Fibroblast of skin of right biceps (primary cell): ENCODE measurements at places on chromosomes 1 and 21.
A peak's percentile ranks its signal among the peaks of the same experiment; 100 is the strongest.

GRCh38 chr1:243903895-243904294 is 53.9 kb upstream of the AKT3 start:
- DNase-seq = no peak

GRCh38 chr1:4662168-4662567 is 7.8 kb downstream of the AJAP1 start:
- DNase-seq = no peak

DNA sequence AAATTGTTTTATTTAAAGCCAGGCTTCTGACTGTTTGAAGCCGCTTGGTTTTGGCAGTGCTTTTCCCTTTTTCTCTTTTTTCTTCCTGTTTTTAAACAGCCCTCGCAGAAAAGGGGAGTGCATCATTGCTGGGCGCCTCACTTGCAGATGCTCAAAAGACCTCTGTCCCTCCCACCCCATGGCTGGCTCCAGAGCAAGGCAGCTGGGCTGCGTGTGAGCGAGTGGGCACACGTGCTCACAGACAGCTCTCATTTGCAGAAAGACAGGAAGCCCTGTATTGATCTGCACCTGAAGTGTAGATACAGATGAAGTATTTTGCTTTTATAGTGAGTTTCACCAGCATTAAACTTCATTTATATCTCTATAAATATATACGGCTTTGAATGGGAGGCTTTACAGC is 8.8 kb downstream of the TNR start:
- DNase-seq = no peak

DNA sequence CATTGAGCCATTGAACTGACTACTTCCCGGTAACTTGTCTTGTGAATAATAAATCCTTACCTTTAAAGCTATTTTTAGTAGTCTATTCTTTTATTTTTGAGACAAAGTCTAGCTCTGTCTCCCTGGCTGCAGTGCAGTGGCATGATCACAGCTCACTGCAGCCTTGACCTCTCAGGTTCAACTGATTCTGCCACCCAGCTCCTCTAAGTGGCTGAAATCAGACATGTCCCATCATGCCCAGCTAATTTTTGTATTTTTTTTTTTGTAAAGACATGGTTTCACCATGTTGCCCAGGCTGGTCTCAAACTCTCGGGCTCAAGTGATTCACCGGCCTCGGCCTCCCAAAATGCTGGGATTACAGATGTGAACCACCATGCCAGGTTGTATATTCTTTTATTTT is 59.3 kb upstream of the PTGS2 start:
- no peak for DNase-seq

DNA sequence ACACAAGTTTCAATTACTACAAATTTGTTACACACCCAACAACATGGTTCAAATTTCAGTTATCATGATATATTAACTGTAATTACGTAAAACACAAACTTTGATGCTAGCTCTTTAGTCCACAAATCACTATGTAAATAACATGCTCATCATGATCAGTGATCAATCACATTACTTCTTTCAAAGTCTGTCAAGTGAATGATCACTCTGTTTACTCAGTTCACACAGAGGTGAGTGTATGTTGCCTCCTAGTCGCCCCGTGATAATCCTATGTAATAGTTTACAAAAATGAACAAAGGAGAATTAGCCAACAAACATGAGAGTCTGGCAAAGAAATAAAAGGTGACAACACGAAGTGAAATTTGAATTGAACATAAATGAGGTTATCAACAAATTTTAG is 14.3 kb downstream of the EDEM3 start:
- DNase-seq = no peak

GRCh38 chr1:186289943-186290545 is 85.0 kb downstream of the TPR start:
- no peak for DNase-seq

DNA sequence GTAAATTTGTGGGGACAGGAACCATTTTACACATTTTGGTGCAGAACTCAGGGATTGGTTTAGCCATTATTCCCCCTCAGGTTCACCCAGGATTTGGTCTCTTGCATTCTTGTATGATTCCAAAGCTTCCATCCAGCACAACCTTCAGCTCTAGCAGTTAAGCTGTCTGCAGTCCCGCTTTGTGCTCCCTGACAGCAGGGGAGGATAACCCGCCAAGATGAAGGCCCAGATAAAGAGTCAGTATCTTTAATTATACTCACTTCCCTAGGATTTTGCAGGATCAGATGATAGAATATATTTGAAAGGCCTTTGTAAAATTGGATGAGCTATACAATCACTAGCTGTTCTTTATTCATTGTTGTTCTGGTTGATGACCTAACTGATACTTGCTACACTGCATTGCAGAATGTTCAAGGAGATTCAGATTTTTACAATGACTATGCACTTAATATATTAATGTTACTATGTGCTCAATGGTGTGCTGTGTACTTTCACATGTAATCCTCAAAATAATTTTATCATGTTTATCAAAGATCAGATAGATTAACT is 49.8 kb downstream of the SLC16A1 start:
- no peak for DNase-seq

GRCh38 chr1:156898161-156898566 is 4.6 kb downstream of the PEAR1 start:
- DNase-seq = peak; percentile 75

- no peak for DNase-seq
Measured at GRCh38 chr1:167916766-167917511, 3.0 kb upstream of the ADCY10 start.

DNA sequence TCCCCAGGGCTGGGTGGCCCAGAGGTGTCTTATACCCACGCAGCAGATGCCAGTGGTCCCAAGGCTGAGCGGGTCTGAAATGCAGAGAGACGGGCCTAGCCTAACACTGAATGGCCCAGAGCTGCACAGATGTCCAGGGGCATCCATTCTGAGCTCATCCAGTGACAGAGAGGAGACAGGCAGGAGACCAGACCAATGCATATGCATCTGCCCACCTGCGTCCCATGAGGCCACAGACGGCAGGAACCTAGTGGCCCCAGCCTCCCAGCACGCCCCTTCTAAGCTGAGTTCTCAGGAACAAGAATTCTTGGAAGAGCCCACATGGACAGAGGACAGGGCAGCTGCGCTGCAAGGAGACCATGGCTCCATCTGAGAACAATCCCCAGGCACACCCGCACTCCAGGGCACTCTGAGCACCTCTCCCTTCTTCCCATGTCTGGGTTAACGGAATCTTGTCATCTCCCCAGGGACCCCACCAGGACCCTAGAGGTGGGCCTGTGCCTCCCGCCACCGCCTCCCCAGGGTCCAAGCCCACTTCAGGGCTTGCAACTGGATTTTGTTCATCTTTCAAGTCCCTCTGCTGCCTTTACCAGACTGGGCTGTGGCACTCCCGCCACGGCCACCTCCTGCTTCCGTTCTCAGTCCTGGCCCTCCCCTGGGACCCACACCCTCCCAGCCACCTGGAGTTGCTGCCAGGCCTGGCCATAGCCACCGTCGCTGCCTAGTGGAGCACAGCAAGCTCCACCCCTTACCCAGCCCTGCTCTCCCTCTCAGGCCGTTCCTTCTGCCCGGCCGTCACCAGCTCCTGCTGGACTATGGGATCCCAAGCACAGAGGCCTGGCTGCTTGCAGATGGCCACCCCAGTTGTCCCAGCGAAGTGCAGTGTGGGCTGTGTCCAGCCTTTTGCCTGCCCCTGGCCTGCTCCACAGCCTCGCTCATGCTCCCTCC is 3.3 kb downstream of the WNT3A start:
- no peak for DNase-seq

GRCh38 chr1:54254055-54254454 is 54.1 kb downstream of the MRPL37 start:
- peak; percentile 80 for DNase-seq

GRCh38 chr21:45283611-45284455 is 3.9 kb downstream of the POFUT2 start:
- no peak for DNase-seq

GRCh38 chr1:98053471-98054366 is 132.9 kb upstream of the DPYD start:
- peak; percentile 84 for DNase-seq

DNA sequence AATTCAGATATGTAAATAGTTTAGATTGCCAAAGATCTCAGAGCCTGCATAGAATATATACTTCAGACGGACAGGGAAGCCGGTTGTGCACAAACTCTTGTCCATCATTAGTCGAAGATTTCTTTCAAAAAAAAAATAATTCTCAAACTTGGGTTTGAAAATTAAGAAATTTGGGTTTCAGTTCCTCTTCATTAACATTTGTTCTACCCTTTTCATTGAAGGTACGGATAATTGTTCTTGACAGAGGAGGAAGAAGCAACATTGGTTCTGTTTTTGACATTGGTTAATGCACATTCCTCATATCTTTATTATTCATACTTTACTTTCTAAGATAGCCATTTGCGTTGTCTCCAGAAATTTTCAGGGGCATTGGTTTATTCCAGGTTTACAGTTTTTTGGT is 38.0 kb upstream of the PRMT6 start:
- DNase-seq = no peak

- no peak for DNase-seq
Measured at GRCh38 chr1:234512451-234512861, 33.5 kb upstream of the TARBP1 start.

- peak; percentile 38 for DNase-seq
Measured at GRCh38 chr1:218426343-218426657, 81.2 kb downstream of the TGFB2 start.

DNA sequence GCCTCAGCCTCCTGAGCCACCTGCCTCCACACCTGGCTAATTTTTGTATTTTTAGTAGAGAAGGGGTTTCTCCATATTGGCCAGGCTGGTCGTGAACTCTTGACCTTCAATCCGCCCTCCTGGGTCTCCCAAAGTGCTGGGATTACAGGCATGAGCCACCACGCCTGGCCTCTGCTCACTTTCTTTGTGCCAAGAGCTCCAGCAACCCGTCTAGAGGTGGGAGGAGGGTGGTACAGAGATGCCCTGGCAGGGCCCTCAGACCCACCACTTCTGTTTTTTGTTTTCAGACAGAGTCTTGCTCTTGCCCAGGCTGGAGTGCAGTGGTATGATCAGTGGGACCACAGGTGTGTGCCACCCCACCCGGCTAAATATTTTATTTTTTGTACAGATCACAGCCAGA is 6.9 kb upstream of the SYNC start:
- no peak for DNase-seq

GRCh38 chr1:9909234-9910046 is 629 bp downstream of the CTNNBIP1 start:
- peak; percentile 14 for DNase-seq

- peak; percentile 51 for DNase-seq
Measured at GRCh38 chr1:149936992-149937705, 470 bp upstream of the MTMR11 start.

- DNase-seq = no peak
Measured at GRCh38 chr1:156090138-156090839, 8.0 kb upstream of the MEX3A start.

DNA sequence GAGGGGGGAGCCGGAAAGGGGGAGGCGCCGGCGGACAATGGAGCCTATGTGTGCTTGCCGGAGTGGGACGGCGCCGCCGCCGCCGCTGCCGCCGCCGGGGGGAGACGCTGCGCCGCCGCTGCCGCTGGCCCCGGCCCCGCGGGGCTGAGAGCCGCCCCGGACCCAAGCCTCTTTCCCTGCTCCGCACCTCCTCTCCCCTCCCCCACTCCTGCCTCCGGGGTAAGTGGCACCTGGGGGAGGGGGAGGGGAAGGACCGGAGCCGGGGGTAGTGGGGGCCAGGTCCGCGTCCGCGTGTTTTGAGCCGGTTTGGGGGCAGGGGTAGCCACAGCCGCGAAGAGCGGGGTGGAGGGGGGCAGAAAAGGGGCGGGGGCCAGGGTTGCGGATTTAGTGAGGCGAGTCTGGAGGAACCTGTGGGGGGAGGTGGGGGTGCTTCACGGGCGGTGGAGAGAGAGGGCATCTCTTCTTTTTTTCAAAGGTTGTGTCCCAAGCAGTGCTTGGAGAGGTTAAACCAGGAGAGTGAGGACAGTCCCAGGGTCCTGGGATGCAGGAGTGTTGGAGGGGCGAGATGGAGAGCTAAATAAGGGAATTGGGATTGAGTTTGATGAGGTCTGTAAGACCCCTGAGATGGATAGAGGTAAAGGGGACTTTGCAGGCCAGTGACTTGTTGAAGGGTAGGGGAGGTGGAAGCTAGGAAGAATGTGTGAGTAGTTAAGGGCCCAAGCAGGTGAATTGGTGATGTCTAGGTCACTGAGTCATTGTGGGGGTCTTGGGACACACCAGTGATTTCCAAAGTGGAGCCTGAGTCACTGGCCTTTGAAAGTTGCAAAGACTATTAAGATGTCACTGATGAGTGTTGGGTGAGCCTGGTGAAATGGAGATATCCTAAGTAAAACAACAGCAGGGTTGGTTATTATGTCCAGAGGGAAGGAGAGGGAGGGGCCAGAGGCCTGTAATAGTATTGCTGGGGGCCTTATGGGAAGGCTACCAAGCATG is 59.1 kb downstream of the BCL9 start:
- peak; percentile 57 for DNase-seq

DNA sequence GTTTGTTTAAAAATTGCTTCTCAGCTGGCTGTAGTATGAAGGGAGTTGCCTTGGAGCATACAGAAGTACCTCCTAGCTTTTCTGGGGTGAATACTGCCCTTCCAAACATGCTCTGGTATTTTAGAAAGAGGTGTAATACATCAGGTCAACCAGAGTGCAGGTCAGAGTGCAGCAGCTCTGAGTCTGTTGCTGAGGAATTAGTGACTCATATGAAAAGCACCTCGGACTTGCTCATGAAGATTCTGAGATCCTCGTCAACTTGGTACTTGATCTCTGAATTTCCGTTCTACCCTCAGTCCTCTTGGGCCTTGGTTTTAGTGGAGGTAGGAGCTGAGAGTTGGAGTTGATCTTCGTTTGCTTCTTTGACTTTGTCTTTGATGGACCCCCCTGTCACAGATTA is 67.3 kb downstream of the NOS1AP start:
- peak; percentile 83 for DNase-seq

DNA sequence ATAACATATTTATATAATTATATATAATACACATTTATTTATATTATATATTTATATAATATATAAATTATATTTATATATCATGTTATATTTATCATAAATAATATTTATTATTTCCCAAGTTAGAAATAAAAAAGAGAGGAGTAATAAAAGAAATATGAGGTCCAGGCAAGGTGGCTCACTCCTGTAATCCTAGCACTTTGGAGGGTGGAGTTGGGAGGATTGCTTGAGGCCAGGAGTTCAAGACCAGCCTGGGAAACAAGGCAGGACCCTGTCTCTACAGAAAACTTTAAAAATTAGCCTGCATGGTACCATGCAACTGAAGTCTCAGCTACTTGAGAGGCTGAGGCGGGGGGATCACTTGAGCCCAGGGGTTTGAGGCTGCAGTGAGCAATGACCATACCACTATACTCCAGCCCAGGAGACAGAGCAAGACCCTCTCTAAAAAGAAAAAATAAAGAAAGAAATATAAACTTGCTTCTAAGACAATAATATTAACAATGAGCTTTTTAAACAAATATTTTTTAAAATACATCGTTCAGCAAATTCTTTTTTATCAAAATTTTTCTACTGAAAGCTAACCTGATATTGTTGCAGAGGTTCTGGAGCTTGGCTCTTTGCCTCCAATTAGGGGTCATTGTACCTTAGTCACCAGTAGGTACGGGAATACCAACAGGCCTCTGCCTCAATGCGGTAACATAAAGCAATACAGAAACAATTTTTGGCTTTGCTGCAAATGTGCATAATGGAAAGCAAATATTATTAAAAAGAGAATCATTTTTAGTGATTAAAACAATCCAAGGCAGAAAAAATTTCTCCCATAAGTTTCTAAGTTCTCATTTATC is 290.0 kb downstream of the SETD4 start:
- no peak for DNase-seq
